ENCODE measurements at places on chromosomes 2 and 18.

GRCh38 chr18:75053028-75053629 is 155.8 kb downstream of the PTGR3 start:
- DNase-seq, result no peak

- DNase-seq, result no peak
Measured at GRCh38 chr2:7437716-7438632, 520.8 kb downstream of the RNF144A start.

GRCh38 chr18:35524226-35524625 is 26.5 kb upstream of the INO80C start:
- no peak for DNase-seq

DNA sequence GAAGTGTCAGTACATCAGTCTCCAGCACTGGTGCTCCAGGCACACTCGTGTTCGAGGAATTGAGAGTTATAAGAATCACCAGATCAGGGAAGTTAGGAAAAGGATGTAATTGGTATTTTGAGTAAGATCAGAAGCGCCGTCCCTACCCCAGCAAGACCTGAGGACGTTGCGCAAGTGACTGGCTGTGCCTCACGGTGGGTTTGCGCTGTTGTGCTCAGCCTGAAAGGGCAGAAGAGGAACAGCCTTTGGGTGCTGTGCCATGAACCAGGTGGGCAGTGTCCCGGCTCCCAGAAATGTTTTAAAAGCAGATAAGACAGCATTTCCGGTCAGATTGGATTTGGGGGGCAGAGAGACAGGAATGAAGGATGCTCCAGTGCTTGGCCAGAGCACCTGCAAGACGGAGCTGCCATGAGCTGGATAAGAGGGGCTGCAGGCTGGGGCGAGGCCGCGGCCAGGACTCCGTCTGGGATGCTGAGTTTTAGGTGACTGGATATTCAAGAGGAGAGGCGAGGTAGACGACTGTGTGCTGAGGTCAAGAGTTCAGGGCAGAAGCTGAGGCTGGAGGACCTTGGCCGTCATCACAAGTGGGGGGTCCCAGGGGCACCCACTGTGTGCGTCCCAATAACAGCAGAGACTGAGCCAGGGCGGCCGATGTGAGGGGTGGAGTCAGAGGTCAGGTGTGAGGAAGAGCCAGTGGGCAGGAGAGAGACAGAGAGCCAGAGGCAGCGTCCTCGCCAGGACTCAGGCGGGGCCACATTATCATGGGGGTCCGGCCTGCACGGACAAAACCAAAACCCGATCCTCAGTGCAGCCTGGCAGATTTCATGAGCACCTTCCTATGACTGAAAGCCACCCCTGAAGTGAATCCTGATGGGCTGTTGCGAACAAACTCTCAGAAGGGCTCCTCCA is 77.7 kb upstream of the ALKAL2 start:
- DNase-seq, result no peak

DNA sequence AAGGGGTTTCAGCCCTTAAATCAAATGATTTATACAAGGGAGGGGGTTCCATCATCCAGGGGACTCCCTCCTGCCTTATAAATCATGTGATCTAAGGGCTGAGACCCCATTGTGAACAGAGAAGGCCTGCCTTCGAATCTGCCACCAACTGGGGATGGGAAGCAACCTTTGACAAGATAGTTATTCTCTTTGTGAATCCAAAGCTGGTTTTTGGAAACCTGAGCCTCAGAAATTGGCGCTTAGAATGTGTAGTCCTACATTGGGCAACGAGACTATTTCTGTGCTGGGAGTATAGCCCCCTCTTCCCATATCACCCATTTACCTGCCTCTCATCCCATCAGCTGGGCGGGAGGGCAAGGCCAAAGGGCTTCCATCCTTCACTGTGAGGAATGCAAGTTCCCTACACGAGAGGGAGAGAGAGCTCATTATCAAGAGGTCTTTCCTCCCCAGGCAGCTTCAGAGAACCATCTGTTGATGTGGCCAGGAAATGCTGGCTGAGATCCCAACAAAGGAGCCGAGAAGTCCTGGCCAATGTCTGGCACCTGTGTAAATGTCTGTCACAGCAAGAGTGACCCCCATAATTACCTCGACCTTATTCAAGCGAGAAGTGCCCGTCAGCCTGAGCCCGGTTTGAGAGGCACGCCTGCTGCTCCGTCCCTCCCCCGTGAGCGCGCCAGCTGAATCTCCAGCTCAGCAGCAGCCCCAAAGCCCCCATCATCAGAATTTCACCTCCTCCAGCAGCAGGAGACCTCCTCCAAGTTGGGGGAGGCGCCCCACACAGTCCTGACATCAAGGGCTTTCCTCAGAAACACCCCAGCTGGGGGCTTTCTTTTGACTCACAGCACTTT is 48.4 kb upstream of the APCDD1 start:
- DNase-seq, result peak; percentile 16

DNA sequence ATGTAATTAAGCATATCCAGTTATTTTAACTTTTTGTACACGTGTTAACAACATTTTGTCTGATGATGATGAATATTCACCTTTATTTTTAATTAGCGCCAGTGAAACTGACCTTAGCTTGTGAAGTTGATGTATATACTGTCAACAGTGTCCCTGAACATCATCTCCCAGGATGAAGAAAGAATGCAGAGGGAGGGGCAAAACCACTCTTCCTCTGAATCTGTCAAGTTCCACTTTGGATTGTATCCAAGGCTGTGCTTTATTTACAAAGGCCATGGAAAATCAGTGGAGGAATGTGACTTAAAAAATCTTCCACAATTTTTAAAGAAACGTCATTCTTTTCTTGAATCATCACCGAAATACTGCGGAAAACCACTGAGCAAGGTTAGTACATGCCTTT is 4.5 kb upstream of the RMDN2 start:
- no peak for DNase-seq

- DNase-seq, result no peak
Measured at GRCh38 chr18:48453330-48454066, 44.3 kb upstream of the ZBTB7C start.

GRCh38 chr2:172052000-172052983 is 33.0 kb upstream of the DLX1 start:
- peak; percentile 13 for DNase-seq

DNA sequence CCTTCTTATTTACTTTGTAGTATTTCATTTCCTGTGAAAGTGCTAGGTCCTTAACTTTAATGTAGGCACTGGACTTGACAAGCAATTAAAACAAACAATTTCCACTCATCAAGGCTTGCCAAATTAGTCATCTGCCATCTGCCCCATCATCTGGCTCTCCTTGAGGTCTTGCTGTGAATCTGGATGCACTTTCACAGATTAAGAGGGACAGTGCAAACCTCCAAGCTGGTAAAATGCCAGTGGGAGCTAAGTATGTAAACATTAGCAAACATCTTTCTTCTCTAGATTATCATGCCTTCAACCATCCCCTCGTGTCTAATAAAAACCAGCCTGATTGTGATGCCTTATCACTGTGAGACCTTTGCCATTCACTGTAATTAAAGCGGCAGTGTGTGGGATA is 402.9 kb downstream of the ERBB4 start:
- DNase-seq, result peak; percentile 90

GRCh38 chr2:152541712-152542111 is 175.5 kb downstream of the PRPF40A start:
- no peak for DNase-seq

GRCh38 chr2:85853499-85854165 is 35.2 kb downstream of the ST3GAL5 start:
- no peak for DNase-seq

DNA sequence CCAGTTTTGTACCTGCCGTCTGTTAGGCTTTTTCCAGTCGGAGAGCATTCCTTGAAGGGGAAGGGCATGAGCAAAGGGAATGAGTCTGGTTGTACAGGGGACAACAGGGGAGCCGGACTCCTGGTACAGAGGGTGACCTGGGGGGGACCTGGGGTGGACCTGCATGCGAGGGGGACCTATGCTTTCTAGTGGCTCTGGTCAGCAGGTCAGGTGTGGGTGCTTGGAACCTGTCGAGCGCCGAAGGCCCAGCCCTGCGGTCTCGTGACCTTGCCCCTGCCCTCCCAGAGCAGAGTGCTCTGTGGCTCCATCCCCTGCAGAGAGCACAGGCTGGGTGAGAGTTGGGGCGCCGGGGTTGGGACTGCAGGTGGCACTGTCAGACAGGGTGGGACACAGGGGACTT is 96.7 kb upstream of the ASAP2 start:
- DNase-seq, result no peak

- DNase-seq, result no peak
Measured at GRCh38 chr2:49286045-49286444, 131.7 kb upstream of the FSHR start.

DNA sequence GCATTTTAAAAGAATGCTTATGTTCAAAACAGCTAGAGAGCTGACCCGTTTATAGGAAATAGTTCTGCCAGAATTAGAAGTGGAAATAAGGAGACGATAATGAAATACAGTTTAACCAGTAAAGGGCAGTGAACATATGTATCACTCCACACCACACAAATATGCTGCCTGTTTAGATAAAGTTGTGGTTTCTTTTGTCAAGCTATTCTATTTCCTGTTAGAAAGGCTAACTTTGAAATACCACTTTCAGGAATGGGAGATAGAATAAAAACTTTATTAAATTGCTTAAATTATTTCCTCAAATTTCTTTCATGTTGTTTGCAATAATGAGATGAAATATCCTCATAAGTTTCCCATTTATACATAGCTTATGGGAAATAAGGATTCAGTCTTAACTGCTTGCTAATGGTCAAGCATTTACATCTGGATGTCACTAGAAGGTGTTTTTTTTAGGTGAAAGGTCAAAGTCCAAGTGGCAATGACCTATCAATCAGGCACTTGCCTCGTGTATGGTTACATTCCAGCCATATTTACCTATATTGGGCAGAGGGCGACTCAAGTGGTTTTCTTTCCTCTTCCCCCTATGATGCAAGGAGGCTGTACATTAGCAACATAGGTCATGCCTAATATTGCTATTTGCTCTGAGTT is 148.9 kb downstream of the ZEB2 start:
- no peak for DNase-seq

DNA sequence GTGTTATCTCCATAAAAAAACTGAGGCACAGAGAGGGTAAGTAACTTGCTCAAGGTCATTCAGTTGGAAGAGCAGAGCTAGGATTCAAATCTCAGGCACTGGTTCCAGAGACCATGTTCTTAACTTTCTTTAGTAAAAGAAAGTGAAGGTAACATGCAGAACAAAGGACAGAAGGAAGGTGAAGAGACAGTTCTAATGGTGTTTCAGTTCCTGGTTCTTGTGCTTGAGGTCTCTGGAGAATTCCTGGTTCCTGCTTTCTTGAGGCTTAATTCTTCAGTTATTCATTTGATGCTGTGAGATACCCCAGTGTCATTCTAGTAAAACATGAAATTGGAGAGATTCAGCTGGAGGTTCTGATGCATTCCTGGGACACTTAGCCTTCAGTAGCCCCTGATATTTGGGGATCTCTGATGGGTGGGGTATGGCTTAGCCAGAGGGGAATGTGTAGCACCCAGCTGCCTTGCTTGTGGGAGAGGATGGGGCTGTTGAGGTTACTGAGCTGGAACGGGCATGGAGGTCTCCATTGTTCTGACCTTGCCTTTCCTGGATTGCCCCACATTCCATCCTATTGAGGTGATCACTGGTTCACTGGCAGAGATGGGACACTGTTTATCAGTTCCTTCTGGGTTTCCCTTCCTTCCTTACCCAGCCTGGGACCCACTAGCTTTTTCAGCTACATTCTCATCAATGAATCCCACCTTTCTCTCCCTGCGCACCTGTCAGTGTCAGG is 46.8 kb downstream of the SEMA4F start:
- DNase-seq, result no peak
